NCI-H510A (cell line): ENCODE measurements at places on chromosomes 3 and 15.

DNA sequence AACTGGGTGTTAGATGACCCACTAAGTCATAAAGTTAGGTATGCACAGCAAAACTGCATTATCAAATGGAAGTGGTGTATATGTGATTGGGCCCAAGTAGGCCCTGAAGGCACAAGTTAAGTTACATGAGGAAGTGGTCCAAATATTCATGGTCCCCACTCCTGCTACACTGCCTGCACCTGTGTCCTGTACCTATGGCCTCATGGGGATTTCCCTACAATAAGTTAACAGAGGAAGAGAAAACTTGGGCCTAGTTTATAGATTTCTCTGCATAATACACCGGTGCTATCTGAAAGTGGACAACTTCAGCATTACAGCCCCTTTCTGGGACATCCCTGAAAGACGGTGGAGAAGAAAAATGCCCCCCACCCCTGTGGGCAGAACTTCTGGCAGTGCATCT is 41.5 kb downstream of the STRIT1 start:
- no peak for DNase-seq

- no peak for DNase-seq
Measured at GRCh38 chr3:127006781-127007436, 24.0 kb downstream of the PLXNA1 start.

DNA sequence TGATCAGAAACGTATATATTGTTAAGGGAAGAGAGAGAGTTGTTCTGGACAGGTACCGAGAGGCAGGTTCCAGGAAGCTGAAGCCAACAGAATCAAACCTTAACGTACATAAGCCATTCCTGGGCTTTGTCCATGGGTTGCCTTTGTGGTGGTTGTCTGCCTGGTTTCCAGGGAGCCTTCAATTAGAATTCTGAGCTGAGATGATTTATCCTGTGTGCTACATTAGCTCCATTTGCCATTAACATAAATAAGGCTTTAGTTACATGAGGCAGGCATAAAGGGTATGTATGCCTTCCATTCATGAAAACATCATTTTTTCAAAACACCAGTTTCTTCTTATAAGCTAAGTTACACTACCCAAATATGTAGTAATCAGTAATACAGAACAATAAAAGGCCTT is 729.4 kb upstream of the CFAP20DC start:
- no peak for DNase-seq

- DNase-seq, result no peak
Measured at GRCh38 chr3:124620600-124621063, 109.6 kb upstream of the UMPS start.

DNA sequence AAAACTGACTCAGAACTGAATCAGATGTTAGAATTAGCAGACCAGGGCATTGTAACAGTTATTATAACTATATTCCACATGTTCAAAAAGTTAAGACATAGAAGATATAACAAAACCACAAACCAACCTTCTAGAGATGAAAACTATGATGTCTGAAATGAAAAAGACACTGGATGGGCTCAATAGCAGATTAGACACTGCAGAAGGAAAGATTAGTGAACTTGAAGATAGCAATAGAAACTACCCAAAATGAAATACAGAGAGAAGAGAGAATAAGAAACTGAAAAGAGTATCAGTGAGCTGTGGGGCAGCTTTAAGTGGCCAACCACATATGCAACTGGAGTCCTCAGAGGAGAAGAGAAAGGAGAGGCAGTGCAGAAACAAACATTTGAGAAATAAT is 132.0 kb upstream of the ATP2B2 start:
- no peak for DNase-seq

DNA sequence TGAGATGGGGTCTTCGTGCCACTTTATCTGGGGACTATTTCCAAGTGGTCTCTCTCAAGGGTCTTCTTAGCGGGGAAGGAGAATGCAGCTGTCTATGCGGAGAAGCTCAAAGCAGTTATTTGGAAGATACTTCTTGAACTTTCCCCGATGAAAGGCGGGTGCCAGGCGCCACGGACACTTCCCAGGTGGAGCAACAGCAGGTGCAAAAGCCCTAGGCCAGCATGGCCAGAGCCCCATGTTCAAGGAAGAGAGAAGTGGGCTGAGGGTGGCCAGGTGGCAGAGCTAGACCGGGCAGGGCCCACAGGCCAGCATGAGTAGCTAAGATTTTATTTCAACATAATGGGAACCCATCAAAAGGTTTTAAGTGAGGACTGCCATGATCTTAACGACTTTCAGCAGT is 232.8 kb downstream of the PDZRN3 start:
- no peak for DNase-seq

DNA sequence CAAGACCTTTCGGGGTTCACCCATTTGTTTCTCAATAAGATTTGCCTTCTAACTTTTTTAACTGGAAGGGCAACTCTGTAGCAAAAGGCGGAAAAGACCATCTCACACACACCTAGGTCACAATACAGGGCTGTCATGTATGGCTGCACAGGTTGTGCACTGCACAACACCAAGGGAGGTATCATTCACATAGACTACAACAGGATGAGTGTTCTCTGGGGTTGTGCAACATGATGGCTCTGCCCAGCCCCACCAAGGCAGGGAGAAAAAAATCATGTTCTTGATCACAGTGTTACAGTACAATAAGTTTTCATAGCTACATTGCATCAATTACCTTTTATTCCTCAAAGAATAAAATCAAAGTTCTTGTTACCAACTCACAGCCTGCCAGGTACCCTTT is 52.8 kb downstream of the ANXA2 start:
- no peak for DNase-seq

DNA sequence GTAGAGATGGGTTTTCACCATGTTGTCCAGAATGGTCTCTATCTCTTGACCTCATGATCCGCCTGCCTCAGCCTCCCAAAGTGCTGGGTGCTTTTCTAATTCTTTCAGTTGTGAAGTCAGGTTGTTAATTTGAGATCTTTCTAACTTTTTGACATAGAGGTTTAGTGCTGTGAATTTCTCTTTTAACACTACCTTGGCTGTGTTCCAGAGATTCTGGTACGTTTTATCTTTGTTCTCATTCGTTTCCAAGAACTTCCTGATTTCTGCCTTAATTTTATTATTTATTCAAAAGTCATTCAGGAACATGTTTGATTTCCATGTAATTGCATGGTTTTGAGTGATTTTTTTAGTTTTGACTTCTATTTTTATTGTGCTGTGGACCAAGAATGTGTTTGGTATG is 63.5 kb upstream of the CCDC54 start:
- no peak for DNase-seq

DNA sequence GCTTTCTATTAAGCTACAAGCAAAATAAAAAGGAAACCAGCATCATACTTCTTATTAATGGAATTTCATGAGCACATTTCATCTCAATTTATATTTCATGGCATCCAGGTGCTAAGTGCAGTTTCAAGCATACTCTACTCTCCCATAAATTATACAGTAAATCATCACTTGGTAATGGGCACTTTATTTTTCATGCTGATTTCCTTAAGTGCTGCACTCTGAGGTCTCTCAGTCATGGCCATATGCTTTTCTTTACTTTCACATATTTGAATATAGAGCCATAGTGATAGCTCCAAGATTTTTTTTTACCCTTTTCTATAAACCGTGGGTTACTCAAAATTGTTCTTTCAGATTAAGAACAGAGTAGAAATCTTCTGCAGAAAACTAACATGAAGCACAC is 1505.7 kb upstream of the CADM2 start:
- no peak for DNase-seq

GRCh38 chr3:21142949-21143348 is 608.1 kb downstream of the ZNF385D start:
- DNase-seq, result no peak

GRCh38 chr3:158847452-158847821 is 45.6 kb downstream of the MFSD1 start:
- DNase-seq, result no peak

GRCh38 chr3:189567766-189568420 is 63.3 kb upstream of the TP63 start:
- DNase-seq, result no peak

DNA sequence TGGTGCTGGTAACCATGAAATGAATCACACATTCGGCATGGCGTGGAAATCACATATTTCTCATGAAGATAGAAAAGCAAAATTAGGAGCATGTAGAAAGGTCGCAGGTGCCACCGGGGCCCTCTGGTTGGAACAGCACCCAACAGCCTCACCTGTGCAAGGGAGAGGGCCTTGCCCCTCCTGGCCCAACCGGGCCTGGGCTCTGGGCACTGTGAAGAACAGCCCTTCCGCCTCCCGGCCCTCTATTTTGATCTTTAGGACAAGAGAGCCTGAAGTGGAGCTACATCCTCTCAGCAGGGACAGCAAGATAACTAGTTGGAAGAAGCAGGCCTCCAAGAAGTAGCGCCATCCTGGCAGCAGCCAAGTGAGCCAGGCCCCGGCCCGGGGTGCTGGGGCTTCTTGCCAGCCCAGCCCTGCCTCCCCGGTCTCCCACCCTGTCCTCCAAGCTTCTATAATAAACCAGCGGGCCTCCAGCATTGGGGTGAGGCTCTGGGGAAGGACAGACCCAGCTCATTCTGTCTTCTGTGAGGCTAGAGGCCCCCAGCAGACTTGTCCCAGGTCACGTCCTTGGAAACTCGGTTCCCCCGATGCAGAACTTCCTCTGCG is 46.1 kb upstream of the FGD5 start:
- no peak for DNase-seq

DNA sequence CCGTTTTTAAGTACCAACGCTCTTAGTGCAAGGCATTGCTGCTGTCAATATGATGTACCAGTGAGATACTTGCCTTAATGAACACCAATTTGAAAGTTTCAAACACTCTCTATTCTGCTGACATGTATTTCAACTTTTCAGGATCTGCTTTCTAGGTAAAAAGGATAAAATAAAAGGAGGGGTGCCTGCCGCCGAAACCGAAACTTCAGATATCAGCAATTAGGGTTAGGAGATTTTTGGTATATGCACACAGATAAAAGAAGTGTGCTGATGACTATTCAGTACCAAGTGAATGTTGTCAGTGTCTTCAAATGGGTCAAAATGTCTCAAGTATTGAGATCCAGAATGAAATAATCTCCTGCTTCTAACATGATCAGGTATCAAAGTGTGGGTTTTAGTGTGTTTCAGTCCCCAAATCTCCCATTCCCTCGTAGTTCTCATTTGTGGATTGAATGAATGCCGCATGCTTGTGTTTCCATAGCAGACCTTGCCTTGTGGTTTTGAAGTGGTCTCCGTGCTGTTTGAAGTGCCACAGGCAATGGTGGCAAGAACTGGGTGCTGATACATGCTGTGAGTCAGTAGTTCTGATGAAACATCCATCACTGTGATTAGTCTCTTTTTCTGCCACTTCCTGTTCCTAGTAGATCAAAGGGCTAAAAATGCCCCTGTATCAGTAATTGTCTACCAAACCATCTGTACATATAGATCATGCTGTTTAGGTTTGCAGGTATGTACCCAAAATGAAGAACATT is 22.5 kb downstream of the CHST14 start:
- DNase-seq, result no peak

GRCh38 chr3:106070187-106070586 is 201.4 kb upstream of the CBLB start:
- no peak for DNase-seq

- DNase-seq, result no peak
Measured at GRCh38 chr3:77686560-77686959, 646.7 kb downstream of the ROBO2 start.

- no peak for DNase-seq
Measured at GRCh38 chr15:62241135-62241770, 76.2 kb upstream of the C2CD4B start.

- no peak for DNase-seq
Measured at GRCh38 chr15:83960192-83960829, 275.3 kb upstream of the GOLGA6L4 start.

DNA sequence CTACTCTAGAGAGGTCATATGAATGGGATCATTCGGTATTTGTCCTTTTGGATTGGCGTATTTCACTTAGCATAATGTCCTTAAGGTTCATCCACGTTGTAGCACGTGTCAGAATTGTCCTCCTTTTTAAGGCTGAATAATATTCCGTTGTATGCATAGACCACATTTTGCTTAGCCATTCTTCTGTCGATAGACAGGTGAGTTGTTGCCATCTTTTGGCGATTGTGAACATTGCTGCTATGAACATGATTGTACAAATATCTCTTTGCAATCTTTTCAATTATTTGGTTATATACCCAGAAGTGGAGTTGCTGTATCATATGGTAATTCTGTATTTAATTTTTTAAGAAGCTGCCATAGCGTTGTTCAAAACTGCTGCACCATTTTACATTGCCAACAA is 52.4 kb upstream of the GOLGA8J start:
- DNase-seq, result no peak

- no peak for DNase-seq
Measured at GRCh38 chr3:37074178-37074577, 80.9 kb downstream of the MLH1 start.

DNA sequence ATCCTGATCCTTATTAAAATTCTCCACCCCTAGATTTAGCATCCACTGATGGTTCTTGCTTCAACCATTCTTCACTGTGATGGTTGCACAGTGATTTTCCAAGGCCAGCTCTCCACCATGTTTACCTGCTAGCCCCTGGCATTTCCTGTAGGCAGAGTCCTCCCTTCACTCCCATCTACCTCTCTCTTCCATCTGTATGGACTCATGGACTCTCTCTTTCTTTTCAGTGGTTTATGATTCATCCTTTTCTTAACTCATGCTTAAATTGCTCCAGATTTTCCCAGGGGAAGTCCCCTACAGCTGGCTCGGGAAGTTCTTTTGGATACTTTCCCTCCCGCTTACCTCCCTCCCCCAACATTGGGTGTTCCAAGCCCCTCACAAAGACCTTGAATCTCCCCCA is 18.7 kb downstream of the TGM4 start:
- no peak for DNase-seq

- DNase-seq, result no peak
Measured at GRCh38 chr3:105876780-105877327, 8.0 kb upstream of the CBLB start.

DNA sequence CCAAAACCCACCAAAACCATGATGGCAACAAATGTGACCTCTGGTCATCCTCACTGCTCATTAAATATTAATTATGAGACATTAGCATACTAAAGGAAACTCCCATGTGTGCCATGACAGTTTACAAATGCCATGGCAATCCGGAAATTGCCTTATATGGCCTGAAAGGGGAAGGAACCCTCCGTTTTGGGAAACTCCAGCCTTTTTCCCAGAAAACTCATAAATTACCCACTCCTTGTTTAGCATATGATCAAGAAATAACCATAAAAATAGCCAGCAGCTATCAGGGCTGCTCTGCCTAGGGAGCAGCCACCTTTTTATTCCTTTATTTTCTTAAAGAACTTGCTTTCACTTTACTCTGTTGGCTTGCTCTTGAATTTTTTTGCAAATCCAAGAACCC is 992.7 kb downstream of the NTRK3 start:
- DNase-seq, result no peak

DNA sequence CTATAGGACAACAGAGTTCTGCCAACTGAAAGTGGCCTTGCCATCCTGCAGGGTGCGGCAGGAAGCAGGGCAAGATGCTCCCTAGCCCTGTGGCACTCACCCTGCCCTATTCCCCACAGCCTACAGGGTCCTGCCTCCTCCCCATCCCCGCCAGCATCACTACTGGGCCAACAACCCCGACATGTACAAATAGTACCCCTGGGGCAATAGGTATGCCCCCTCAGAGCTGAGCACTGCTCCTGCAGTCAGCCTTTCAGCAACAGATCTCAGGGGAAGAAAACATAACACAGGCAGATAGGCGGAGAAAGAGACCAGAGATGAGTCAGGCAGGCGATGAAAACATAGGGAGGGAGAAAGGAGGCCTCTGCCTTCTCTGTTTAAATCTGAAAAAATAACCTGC is 74.7 kb downstream of the XXYLT1 start:
- DNase-seq, result no peak
